ENCODE measurements at places on chromosomes 1 and 21.

GRCh38 chr1:8165595-8166360 lies 139.7 kb upstream of the ERRFI1 start:
- no peak for DNase-seq

DNA sequence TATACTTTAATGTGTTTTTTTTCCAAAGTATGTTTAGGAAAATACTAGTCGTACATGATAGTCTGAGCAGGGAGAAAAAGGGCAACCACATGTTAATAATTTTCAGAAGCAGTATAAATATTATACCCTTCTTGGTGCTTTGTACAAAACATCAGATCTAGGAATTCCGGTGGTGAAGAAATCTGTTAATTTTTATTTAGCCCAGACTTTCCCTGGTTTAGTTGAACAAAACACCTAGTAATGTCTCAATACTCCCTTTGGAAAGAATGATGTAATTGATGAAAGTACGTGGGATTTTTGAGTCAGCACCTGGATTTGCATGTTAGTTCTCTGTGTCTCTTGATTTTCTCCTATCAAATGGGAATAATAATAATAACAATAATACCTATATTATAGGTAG lies 38.4 kb upstream of the KCNK2 start:
- DNase-seq = no peak

DNA sequence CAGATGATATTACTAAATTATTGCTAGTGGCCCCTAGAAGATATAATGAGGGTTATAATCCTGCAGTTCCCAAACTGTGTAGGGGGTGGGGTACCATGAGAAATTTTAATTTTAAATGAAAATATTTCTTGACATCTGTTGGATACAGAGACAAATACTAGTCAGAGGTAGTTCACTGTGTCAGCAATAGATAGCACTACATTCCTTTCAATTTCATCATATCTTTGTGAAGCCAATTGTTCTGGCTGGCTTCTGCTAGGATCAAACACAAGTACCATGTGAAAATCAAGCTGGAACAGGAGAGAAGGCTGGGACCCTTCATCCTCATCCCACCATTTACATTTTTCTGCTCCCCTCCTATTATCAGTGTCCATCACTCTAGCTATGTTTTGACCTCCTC lies 208.1 kb downstream of the USH2A start:
- no peak for DNase-seq

DNA sequence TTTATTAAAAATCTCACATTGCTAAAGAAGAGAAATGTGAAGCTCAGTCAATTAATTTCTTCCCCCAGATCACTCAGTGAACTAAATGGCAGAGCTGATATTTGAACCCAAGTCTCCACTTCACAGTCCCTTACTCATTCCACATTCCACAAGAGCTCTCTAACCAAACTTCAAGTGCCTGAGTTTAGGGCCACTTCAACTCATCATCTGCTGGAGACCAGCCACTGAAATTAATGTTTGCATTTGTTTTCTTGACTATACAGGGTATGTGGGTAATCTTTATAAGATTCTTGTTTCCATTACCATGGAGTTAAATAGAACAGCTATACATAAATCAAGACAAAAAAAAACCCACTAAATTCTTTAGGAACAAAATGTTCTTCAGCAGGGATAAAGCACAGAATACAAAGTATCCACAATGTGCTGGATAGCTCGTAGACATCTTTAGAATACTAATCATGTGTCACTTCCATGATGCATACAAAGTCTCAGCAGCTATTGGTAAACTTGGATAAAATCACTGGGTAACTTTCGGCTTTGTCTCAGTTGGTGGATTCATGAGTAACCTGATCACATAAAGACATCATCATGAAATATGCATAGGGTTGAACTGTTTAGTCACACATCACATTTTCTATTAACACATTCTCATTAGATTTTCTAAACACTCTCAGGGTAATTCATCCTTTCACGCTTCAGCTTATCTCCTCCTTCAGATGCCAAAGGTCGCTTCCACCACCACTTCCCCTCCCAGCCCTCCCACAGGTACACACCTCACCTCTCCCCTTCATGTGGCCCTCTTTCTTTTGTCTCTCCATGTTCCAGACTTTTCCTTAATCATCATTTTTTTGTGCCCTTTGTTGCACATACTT lies 89.8 kb downstream of the LRRC53 start:
- no peak for DNase-seq

DNA sequence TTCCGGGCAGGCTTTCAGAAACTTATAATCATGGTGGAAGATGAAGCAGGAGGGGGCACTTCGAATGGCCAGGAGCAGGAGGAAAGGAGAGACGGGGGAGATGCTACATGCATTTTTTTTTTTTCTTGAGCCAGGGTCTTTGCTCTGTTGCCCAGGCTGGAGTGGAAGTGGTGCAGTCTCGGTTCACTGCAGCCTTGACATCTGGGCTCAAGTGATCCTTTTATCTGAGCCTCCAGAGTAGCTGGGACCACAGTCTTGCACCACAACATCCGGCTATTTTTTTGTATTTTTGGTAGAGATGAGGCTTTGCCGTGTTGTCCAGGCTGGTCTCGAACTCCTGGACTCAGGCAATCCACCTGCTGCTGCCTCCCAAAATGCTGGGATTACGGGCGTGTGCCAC lies 61.6 kb downstream of the SELENOF start:
- no peak for DNase-seq

DNA sequence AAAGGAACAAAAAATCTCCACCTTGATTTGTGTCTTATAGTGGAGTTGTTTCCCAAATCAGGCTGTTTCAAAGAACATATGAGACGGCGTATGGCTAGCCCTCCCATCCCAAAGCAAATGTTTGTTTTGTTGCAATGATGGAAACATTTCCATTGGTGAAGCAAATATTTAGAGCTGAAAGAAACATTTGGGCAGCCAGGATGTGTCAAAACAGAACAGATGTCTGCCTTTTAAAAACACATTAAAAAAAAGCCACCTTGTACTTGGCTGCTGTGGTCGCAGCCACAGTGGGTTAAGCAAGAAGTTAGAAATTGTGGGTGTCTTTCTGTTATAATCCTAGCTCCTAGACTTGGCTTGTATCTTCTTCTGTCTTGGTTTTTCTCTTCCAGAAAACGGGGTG lies 116.3 kb downstream of the PEX14 start:
- no peak for DNase-seq

DNA sequence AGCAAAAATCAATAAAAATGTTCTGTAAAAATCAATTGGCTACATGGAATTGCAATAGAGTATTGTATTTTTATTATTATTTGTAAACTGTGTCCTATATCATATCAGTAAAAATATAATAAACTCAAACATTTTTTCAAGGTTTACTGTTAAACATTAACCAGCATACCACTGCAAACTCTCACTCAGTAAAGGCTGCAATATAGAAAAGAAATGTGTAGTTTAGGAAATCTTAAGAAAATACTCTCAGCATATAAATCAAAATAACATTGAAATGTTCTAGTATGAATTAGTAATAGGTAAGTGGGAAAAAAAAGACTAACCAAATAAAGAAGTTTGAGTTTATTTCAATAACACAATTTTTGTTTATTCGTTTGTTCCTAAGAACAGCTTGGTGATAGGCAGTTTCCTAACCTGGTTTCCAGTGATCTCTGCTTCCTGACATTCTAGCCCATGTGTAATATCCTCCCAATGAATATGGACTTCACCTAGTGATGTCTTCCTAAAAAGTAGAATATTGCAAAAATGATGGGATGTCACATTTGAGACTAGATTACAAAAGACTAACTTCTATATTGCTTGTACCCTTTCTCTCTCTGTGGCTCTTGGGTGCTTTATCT lies 870.1 kb downstream of the BRINP3 start:
- no peak for DNase-seq

GRCh38 chr1:27446496-27447020 lies 43.4 kb downstream of the WASF2 start:
- no peak for DNase-seq

- peak; percentile 93 for DNase-seq
These were observed 5.3 kb downstream of the PSRC1 start for GRCh38 chr1:109277434-109278204.

DNA sequence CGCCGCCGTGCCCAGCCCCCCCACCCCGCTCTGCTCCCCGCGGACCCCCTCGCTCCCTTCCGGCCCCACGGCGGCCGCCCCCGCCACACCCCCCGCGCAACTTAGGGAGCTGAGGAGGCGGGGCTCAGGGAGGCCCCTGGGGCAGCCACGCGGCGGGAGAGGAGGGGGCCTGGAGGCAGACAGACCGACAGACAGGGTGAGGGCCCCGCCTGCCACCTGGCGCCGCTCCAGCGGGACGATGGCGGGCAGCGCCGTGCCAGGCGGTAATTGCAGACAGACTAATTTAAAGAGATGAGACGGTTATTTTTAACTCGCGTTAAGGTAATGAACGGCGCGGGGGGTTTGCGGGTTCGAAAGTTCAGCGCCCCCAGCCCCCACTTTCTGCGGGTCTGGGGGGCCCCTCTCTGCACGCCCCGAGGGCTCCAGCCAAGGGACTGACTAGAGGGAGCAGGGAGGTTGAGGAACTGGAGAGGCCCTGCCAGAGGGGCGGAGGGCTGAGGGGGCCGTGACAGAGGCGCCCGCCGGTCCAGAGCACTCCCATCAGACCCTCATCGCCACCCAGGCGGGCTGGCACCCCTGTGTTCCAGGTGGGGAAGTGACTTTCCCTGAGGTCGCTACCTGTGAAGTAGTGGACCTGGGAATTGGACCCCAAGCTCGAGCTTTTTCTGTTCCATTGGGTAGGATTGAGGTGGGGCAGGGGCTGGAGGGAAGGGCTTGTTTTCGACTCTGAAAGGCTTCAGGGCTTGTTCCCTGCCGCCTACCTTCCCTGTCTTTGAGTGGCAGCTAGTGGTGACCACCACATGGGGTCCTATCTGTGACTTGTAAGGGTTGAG lies 5.4 kb downstream of the FOXO6 start:
- peak; percentile 42 for DNase-seq

DNA sequence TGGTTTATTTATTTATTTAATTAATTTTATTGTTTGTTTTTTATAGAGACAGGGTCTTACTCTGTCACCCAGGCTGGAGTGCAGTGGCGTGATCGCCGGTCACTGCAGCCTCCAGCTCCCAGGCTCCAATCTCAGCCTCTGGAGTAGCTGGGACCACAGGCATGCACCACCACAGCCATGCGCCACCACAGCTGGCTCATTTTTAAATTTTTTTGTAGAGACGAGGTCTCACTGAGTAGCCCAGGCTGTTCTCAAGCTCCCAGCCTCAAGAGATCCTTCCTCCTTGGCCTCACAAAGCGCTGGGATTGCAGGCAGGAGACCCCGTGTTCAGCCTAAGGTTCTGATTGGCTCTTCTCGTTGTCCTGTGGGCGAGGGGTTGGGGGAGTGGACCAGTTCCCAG lies 22.1 kb downstream of the UMODL1 start:
- DNase-seq = no peak

DNA sequence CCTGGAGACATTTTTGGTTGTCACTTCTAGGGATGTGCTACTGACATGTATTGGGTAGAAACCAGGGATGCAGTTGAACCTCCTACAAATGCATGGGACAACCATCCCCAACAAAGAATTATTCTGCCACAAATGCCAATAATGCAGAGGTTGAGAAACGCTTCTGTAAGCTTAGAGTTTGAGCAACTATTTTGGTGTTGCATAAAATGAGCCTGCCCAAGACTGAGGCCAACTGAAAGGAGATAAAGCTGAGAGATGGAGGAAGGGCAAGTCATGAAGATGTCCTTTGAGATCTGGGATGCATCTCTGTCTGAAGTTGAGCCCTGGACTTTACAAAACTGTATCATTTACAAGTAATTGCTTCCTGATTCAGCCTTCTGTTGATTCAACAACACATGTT lies 106.9 kb downstream of the KCNJ15 start:
- DNase-seq = no peak

DNA sequence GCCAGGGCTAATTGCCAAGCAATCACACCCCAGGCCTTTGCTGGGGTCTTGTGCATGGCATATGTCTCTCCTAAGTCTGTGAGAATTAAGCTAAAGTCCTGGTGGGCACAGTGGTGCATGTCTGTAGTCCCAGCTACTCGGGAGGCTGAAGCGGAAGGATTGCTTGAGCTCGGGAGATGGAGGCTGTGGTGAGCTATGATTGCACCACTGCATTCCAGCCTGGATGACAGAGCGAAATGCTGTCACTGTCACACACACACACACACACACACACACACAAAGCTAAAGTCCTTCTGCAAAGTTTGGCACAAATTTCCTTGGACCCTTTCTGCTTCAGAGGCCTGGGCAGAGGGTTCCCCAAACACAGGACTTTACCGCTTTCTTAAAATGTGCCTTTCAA lies 31.3 kb upstream of the DNAJC11 start:
- DNase-seq = no peak

DNA sequence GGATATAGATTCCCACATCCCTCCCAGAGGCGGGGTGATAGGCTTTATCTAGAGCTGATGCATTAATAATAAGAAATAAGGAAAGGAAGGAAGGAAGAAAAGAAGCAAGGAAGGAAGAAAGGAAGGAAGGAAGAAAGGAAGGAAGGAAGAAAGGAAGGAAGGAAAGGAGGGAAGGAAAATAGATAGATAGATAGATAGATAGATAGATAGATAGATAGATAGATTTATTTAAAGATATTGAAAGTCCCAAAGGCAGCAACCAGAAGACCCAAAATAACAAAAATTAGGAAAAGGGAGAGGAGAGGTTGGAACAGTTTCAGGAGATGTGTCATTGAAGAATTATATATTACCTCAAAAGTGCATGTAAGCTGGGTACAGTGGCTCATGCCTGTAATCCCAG lies 12.2 kb upstream of the SLC26A9 start:
- DNase-seq = no peak

DNA sequence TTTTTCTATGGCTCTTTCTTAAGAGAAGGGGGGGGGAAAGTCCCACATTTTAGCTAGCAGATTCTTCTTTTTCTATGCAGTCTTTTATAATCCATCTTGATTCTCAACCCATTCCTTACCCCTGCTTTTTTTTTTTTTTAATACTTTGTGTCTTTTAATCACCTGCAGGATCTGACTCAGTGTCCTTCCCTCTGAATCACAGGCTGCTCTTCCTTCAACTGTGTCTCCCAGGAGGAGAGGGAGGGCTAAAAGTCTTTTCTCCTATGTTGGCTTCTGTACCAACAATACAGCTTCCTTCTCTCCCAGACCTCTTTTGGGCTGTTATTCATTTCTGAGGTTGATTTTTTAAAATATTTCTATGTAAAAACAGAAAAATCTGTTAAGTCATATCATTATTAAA lies 686.2 kb downstream of the ADGRL2 start:
- no peak for DNase-seq

GRCh38 chr1:57118948-57119603 lies 153.3 kb upstream of the C8B start:
- no peak for DNase-seq

DNA sequence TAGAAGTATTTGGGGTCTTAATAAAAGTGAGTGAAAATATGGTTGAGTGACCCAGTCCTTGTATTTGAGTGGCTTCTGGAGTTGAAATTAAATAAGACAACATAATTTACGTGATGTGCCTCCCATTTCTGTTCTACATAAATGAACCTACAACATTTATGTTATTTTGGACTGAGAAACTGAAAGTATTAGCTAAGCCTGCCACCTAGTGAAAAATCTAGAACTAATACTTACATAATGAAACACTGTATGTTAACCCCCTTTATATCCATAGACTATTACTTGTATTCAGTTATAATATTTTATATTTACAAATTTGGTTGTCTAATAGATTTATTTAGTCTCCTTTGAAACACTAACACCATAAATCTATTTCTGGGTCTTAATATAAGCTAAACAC lies 298.9 kb downstream of the KCNT2 start:
- DNase-seq = no peak

- DNase-seq = no peak
These were observed 68.4 kb upstream of the DPYD start for GRCh38 chr1:97989094-97989680.
